ENCODE measurements at places on chromosomes 16 and 17.
A peak's percentile ranks its signal among the peaks of the same experiment; 100 is the strongest.

DNA sequence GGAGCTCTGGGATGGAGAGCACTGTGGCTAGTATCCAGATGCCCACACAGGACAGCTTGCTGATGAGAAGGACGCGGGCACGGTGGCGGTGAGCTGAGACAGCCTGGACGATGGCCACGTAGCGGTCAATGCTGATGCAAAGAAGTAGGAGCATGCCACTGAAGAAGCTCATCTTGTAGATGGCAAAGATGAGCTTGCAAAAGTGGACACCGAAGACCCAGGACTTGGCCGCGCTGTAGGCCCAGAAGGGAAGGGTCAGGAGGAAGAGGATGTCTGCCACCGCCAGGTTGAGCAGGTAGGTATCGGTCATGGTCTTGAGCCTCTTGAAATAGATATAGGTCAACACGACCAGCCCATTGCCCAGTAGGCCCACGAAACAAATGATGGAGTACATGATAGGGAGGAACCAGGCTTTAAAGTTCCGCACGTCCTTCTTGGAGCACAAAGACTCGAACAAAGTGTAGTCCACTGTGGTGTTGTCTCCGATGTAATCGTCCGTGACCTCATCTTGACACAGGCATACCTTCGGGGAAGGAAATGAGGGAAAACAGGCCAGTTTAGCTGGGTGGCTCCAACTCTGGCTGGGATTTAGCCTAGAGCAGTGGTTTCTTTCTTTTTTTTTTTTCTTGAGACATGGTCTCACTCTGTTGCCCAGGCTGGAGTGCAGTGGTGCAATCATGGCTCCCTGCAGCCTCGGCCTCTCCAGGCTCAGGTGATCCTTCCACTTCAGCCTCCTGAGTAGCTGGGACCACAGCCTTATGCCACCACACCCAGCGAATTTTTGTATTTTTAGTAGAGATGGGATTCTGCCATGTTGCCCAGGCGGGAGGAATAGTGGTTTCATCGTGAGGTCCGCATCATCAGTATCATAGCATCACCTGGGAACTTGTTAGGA is 9.7 kb downstream of the CCR7 start:
- no peak for DNase-seq

DNA sequence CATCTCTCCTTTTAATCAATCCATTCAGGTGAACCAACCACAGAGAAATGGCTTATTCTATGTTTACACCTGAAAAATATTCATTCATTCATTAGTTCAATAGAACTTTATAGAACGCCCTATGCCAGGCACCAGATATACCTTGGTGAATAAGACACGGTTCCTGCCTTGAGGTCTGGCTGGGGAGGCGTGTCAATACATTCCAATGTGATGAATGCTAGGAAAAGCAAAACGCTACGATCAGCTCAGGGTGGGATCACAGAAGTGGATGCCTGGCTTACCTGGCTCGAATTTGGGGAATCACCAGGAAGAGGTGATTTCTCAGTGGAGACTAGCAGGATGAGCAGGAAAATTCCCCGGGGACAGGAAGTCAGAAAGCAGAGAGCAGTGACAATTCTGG is 17.5 kb upstream of the WFIKKN2 start:
- no peak for DNase-seq

DNA sequence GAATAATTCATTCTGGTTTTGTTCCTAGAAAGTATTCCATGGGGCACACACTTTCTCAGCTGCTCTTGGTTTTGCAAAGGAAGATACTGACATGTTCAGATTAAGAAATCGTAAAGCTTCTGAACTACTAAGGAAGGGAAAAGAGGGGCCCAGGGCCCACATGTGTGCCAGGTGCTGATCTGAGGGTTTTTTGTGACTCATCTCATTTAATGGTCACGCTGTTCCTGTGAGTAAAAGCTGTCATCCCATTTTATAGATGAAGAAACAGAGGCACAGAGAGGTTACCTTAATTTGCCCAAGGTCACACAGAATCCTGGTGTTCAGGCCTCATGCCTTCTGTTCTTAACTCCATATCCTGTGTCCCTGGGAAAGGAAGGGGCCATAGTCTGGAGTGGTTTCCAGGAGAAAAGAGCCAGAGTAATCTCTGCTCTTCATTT is 113.2 kb downstream of the MSI2 start:
- no peak for DNase-seq

DNA sequence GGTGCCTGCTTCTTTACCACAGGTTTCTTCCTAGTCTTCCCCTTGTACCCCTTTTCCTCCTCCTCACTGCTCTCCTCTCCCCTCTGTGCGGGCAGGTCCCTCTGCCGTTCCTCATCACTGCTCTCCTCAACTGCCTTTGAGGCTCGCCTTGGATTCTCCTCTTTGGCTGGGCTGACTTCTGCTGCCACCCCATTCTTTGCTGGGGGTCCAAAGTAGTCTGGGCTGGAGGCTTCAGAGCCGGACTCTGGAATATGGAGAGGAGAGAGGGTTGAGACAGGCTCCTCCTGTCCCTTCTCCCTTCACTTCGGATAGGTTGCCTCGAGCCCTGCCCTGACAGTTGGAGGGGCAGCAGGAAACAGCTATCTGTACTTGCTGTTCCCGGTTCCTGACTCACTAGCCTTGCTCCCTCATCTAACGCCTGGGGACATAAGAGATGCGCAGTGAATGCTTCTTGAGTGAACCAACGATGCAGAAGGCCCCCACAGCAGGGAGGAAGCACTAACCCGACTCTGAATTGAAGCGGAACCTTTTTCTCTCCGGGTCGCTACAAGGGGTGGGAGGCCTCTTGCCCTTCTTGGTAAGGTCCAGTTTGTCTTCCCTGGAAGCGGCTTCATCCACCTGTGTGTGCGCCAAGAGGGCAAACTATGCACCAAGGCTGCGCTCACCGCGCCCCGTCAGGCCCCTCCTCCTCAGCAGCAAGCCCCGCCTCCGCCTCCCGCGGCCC is 655 bp downstream of the HIRIP3 start:
- DNase-seq = peak; percentile 64

GRCh38 chr16:24164416-24164815 is 91.7 kb upstream of the CACNG3 start:
- no peak for DNase-seq

DNA sequence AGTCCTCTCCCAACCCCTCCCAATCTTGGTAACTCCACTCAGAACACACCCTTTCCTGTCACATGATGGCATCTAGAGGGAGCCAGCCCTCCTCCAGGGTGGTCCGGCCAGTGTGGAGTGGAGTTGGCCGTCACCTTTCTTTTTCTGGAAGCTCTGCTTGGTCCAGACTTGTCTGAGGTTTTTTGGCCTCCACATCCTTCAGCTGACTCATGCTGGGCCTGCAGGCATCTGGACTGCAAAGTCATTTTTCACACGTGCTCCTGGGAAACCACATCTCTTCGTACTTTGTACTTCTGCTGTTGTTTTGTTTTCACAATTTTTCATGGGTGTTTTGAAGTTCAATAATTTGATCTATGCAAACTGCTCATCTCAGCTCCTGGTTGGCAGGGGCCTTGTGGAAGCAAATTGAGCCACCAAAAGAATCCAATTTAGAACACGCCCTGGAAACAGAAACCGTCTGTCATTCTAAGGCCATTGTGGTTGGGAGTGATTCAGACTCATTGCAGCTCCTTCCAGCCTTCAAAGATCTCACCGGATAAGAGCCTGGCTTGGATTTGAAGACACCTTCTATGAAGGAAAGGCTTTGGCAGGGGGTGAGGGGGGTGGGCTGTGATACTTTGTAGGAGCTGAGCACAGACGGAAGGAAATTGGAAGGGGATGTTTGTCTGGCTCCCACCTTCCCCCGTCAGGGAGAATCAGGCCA is 42.4 kb upstream of the NF1 start:
- DNase-seq = no peak

DNA sequence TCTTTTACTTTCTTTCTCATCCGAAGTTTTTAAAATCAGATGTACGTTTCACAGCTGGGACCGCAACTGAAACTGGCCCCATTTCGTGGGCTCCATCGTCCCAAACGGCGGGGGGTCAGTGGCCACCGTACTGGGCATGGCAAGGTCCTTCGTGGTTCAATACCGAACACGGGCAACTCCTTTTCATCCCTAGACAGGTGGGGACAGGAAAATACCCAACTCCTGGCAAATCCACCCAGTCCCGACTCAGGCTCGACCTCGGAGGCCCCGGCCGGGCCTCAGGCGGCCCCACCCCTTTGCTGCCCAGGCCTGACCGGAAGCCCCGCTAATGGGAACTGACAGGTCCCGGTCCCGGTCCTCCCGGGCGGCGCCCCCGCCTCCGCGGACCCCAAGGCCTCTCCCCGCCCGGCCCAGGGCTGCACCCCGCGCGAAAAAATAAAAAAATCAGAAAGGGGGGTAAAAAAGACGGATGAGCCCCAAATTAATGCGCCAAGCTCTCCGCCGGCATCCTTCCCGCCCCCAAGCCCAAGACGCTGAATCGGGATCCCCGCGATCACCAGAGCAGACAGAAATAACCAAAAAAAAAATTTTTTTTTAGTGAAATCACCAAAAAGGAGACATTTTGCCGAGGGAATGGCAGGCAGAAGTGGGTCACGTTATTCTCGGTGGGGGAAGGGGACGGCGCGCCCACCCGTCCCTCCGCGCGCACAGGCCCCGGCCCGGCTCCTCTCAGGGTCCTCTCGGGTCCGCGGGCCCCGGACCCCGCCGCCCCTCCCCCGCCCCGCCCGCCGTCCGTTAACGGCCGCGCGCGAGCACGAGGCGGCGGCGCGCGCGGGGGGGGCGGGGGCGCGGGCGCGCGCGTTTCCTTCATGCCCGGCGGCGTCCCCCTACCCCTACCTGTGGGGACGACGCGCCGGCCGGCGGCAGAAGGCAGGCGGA is 562 bp downstream of the ZC3H7A start:
- DNase-seq = no peak

- DNase-seq = no peak
Observed at GRCh38 chr16:86217001-86217890, 293.1 kb upstream of the FOXF1 start.

DNA sequence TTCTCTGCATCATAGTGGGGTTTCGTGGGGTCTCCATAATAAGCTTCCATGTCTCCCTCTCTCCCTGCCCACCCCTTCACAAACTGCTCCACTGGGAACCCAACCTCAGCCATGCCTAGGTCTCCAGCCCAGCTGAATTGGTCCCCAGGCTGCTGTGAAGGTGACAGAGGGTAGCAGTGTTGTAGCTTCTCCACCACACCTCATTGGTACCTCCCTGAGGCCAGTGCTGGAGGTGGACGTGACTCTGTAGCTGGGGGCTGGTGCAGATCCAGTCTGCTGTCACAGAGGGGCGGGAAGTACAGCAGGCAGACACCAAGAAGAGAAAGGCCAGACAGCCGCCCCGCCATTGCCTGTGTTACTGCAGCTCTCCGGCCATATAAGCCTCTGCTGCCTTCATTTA is 82.1 kb downstream of the OR1D5 start:
- no peak for DNase-seq

DNA sequence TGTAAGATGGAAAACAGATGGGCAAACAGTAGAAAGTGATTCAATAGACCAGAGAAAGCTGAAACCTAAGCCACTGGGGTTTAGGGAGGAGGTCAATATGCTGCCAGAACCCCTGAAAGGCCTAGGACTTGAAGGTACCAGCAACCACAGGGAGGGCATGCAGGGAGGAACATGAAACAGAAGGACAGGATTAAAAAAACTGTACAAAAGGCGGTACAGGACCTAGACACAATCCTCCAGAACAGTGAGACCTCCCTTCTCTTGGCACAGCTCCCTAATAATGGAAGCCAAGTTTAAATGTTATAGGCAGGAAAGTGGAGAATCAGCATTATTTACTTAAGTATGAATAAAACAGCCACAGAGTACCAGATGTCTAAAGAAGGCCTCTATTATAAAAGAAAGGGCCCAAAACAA is 105.5 kb downstream of the SPAG9 start:
- DNase-seq = no peak

GRCh38 chr16:10988879-10989278 is 44.5 kb downstream of the CLEC16A start:
- no peak for DNase-seq

DNA sequence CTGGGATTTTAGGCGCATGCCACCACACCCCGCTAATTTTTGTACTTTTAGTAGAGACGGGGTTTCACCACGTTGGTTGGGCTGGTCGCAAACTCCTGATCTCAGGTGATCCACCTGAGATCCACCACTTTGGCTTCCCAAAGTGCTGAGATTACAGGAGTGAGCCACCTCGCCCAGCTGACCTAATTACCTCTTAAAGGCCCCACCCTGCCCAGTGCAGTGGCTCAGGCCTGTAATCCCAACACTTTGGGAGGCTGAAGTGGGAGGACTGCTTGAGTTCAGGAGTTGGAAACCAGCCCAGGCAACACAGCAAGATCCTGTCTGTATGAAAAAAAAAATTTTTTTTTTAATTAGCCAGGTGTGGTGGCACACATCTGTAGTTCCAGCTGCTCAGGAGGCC is 2.9 kb upstream of the COASY start:
- no peak for DNase-seq

DNA sequence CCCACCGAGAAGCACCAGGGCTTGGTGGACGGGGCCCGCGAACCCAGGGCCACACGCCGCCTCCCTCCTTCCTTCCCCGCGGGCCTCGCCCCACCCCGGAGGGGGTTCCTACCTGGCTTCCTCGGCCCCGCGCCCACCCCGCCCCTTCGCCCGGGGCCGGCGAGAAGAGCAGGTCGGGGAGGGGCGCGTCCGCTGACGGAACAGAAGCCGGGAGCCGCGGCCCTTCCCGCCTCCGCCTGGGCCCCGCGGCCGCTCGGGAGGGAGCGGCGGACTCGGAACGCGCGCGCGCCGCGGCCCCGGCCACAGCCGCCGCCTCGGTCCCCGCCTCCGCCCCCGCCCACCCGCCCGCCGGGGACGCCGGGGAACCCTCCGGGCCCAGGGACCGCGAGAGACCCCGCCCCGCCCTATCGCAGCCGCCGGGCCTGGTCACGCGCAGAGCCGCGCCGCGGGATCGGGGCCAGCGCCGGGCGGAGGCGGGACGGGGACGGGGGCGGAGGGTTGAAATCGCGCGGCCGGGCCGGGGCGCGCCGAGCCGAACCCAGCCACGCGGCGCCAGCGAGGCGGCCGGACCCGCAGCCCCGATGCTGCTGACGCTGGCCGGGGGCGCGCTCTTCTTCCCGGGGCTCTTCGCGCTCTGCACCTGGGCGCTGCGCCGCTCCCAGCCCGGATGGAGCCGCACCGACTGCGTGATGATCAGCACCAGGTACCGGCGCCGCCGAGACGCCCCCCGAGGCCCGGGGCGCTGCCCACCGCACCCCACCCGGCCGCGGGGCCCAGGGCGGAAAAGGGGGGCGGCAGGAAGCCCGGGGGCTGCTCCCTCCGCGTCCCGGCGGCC is at the start of gene TLCD3A:
Gene TLCD3A (plus strand): TSS at position 530 of the 835 bp plus-strand sequence. CDS start 52 bp downstream, at position 582.
- DNase-seq = peak; percentile 22

- no peak for DNase-seq
Observed at GRCh38 chr17:4394208-4395110, 28.0 kb upstream of the UBE2G1 start.

- no peak for DNase-seq
Observed at GRCh38 chr16:31377210-31377903, 15.8 kb upstream of the ITGAD start.
